ENCODE measurements at places on chromosomes 6 and 20. TPM values are rescaled to one million over a fixed set of nuclear protein-coding genes. Genes with fewer than 3 reads are reported as not detected.

GRCh38 chr20:20295621-20296498, 72.0 kb upstream of the INSM1 start:
- H3K4me3 ChIP-seq, result no peak overlapping the region
- no peaks in the 10 kb centered on the region for H3K4me1 ChIP-seq
- no peaks in the 10 kb centered on the region for H3K36me3 ChIP-seq

DNA sequence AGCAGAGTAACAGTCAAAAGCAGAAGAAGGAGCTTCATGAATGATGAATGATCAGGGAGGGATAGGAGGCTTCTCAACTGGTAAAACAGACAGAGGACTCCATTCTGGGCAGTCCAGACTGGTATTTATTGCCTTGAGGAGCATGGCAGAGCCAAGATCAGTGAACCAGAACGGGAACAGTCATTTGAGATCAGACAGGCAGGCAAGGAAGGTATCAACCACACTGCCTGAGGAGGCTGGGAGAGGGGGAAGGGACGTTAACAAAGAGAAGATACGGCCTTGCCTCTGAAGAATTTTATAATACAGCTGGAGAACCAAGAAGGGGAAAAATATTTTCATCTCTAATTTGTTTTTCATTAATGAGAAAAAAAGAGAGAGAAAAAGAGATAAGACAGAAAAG, at the start of gene DEFB121:
TSS of gene DEFB121 (minus strand) at position 101 of the 400 bp plus-strand sequence. CDS start at position 38, 63 bp downstream.
- H3K36me3 ChIP-seq, result no peaks in the 10 kb centered on the region
- H3K4me3 ChIP-seq, result no peak within 1 kb of the TSS
- DNase-seq, result no peak
- no peak within 1 kb of the TSS for H3K27ac ChIP-seq

- H3K27ac ChIP-seq, result no peak overlapping the region
- H3K4me3 ChIP-seq, result no peak overlapping the region
- no peaks in the 10 kb centered on the region for H3K4me1 ChIP-seq
Measured at GRCh38 chr20:17520583-17520982, 10.6 kb downstream of the BFSP1 start.

DNA sequence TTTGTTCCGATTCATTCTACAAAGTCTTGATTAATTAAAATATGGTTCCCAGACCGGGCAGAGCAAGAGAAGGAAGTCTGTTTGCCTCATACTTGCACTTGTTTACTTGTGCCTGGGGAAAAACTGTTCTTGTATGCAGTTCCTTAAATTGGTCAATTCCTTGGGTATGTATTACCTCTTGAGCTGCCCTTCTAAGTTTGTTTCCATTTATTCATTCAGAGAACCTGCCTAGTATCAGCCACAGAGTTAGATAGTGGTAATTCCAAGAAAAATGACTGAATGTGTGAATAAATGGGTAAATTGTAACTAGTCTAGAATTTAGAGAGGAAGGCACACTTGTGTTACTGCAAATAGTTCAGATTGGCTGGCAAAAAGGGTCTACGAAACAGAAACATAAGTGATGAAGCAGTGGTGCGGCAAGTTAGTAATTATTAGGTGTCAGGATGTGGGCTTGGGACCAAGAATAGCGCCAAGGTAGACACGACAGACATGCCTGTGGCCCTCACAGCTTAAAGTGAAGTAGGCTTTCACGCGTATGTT, 525 bp upstream of the MAK start:
- H3K27ac ChIP-seq, result no peak overlapping the region
- DNase-seq, result no peak
- H3K36me3 ChIP-seq, result no peaks in the 10 kb centered on the region
- no peaks in the 10 kb centered on the region for H3K27me3 ChIP-seq

Gene C20orf202
- total RNA-seq, result not detected

Gene BMP7
- 0.13 TPM for total RNA-seq
